ENCODE measurements at places on chromosomes 11 and 22. TPM values are rescaled to one million over a fixed set of nuclear protein-coding genes. Genes with fewer than 3 reads are reported as not detected.

GRCh38 chr11:130145311-130145812 lies 14.2 kb upstream of the ST14 start:
- H3K27me3 ChIP-seq = no peaks in the 10 kb centered on the region
- peak overlapping the region; percentile 60 for H3K27ac ChIP-seq
- H3K4me1 ChIP-seq = peaks cover 39% of the 10 kb centered on the region
- peaks cover 10% of the 10 kb centered on the region for H3K36me3 ChIP-seq
- no peak overlapping the region for H3K4me3 ChIP-seq

KRTAP5-8 gene
- not detected for polyA plus RNA-seq

DNA sequence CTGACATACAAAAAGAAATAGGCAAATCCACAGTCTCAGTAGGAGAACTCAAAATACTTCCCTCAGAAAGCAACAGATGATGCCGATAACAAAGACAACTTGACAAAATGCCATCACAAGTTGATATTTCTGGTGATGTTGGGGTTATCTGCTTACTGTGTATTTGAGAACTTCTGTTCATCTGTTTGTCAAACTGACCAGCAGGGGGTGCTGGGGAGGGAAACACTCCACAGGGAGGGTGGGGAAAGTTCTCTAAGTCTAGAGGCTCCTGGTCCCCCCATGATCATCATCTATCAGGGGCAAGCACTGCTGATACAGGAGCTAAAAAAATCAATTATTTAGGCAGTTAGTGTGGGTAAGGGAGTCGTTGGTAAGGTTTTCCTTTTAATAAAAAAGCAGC lies 19.2 kb downstream of the GLYATL1 start:
- DNase-seq = peak; percentile 70
- peaks cover 4% of the 10 kb centered on the region for H3K4me1 ChIP-seq
- no peak overlapping the region for H3K4me3 ChIP-seq

- peak overlapping the region; percentile 92 for H3K27ac ChIP-seq
- peaks cover 10% of the 10 kb centered on the region for H3K36me3 ChIP-seq
- peaks cover 51% of the 10 kb centered on the region for H3K4me1 ChIP-seq
- no peaks in the 10 kb centered on the region for H3K27me3 ChIP-seq
Measured at GRCh38 chr11:102306048-102306597, 11.2 kb upstream of the BIRC3 start.

CARD18 gene
- not detected for polyA plus RNA-seq

SLN gene
- not detected for polyA plus RNA-seq

DNA sequence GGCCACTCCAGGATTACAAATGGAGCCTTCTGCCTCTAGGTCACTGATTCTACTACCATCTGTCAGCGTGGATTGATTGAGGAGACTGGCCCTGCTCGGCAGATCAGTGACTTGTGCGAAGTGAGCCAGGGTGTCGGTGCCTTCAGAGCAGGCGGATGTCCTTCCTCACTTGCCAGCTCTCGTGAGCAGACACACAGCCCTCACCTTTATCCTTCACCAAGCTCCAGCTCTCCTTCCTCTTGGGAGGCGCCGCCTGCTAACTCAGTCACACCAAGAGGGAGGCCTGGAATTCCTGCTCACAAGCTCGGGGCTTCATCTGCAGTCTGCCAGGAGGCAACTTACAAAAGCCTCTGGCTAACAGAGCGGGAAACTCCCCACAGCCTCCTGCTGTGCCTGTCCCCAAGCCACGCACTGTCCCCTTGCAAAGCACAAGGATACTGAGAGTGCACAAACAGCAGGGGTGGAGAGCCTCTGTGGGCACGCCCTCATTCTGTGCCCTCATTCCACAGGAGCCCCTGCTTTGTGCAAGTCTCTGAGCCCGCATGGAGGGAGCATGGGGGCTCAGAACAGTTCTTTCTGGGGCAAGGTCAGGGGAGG lies 3.5 kb upstream of the TCF20 start:
- H3K4me3 ChIP-seq = no peak overlapping the region
- no peak overlapping the region for H3K27ac ChIP-seq
- H3K36me3 ChIP-seq = no peaks in the 10 kb centered on the region
- peaks cover 8% of the 10 kb centered on the region for H3K27me3 ChIP-seq
- no peak for DNase-seq
- H3K4me1 ChIP-seq = peaks cover 5% of the 10 kb centered on the region

DNA sequence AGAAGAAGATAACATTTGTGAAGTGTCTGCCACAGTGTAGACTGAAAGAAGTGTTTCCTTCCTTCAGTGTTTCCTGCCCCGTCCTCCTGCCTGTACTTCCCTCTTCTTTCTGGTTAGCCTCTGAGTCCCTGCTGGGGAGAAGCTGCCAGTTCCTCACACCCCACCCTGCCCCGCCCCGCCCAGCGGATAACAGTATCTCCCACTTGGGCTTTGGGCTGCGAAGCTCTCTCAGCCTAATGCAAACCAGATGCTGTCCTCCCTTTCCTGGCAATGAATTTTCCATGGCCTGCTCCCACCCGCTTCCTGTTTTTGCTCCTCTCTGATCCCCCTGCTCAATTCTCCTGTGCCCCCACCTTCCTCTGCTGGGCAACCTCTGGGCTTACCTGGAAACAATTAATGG lies 5.2 kb upstream of the RAB3IL1 start:
- peaks cover 11% of the 10 kb centered on the region for H3K4me1 ChIP-seq
- no peak overlapping the region for H3K4me3 ChIP-seq
- no peak overlapping the region for H3K27ac ChIP-seq
- H3K36me3 ChIP-seq = peaks cover 11% of the 10 kb centered on the region
- H3K27me3 ChIP-seq = peaks cover 50% of the 10 kb centered on the region

DNA sequence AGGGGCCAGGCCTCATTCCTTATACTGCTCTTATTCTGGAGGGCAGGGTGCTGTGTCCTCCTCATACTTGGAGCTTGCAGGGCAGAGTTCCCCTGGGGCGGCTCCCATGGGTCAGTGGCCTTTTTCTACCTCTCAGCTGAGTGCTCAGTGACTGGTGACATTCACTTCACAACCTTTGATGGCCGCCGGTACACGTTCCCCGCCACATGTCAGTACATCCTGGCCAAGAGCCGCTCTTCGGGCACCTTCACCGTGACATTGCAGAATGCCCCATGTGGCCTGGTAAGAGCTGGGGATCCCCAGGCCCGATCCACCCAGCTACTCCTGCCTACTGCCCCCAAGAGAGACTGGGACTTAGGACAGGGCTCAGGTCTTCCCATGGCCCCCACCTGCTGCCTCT lies 14.5 kb downstream of the OTOG start:
- no peak for DNase-seq
- no peak overlapping the region for H3K4me3 ChIP-seq
- peak overlapping the region; percentile 40 for H3K27ac ChIP-seq
- H3K36me3 ChIP-seq = no peaks in the 10 kb centered on the region
- no peaks in the 10 kb centered on the region for H3K4me1 ChIP-seq
